ENCODE measurements at places on chromosomes 12 and 14. TPM values are rescaled to one million over a fixed set of nuclear protein-coding genes. Genes with fewer than 3 reads are reported as not detected.

Gene CMA1
- not detected for total RNA-seq

Gene RHOF
- 132 TPM for total RNA-seq

Gene WNT1
- 0.17 TPM for total RNA-seq

Gene FOXN3
- total RNA-seq: 92.2 TPM

Gene ADAMTS20
- total RNA-seq: not detected

Gene ZFHX2
- 1.0 TPM for total RNA-seq

Gene C14orf180
- not detected for total RNA-seq

GRCh38 chr12:47218191-47218654 is 138.5 kb upstream of the AMIGO2 start:
- H3K4me1 ChIP-seq: peaks cover 48% of the 10 kb centered on the region
- peak overlapping the region; percentile 95 for H3K27ac ChIP-seq
- H3K36me3 ChIP-seq: peaks cover 73% of the 10 kb centered on the region
- no peaks in the 10 kb centered on the region for H3K27me3 ChIP-seq
- peak; percentile 52 for DNase-seq

- H3K27me3 ChIP-seq: no peaks in the 10 kb centered on the region
- H3K4me1 ChIP-seq: no peaks in the 10 kb centered on the region
- H3K27ac ChIP-seq: no peak overlapping the region
Measured at GRCh38 chr12:59940631-59941342, 345.0 kb downstream of the SLC16A7 start.

GRCh38 chr14:73758392-73759182 is 44.4 kb upstream of the PNMA1 start:
- peaks cover 82% of the 10 kb centered on the region for H3K4me1 ChIP-seq
- no peaks in the 10 kb centered on the region for H3K27me3 ChIP-seq
- peak overlapping the region; percentile 90 for H3K4me3 ChIP-seq
- peak overlapping the region; percentile 95 for H3K27ac ChIP-seq
- peaks cover 39% of the 10 kb centered on the region for H3K36me3 ChIP-seq

- peaks cover 34% of the 10 kb centered on the region for H3K36me3 ChIP-seq
- H3K4me3 ChIP-seq: no peak overlapping the region
- no peak for DNase-seq
- H3K27ac ChIP-seq: no peak overlapping the region
- H3K27me3 ChIP-seq: no peaks in the 10 kb centered on the region
Measured at GRCh38 chr14:63960926-63961567, 108.2 kb downstream of the SYNE2 start.

DNA sequence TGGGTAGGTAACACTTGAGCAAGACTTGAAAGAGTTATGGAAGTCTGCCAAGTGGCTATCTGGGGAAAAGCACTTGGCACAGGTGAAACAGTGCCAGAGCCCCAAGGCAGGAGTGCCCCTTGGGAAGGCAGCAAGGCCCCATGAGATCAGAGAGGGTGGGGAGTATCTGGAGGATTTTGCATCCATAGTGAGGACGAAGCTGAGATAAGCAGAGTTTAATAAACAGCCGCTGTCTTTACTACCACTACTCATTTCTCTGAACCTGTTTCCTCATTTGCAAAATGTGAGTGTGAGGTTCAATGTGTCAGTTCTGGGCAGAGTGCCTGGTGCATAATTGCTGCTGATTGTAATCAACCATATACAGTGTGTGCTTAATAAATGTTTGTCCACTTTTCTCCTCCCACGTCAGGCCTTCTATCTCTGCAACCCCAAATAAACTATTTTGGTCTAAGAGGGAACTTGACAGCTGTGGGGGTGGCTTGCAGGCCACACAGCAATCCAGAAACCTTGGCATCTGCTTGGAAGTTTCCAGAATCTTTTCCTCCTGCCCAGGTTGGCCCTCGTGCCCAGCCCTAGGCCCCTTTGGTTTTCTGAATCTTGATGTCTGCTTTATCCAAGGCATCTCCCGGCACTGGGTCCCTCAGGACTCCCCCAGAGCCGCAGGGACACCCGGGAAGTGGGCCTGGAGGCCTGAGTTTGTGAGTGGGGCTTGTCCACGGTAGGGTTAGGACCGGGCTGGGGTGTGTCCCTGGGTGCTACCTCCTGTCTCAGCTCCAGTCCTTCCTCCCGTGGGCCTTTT is 4.5 kb downstream of the ABCB9 start:
- H3K4me1 ChIP-seq: peaks cover 10% of the 10 kb centered on the region
- no peaks in the 10 kb centered on the region for H3K36me3 ChIP-seq
- H3K4me3 ChIP-seq: no peak overlapping the region
- H3K27ac ChIP-seq: no peak overlapping the region
- H3K27me3 ChIP-seq: no peaks in the 10 kb centered on the region

- no peak overlapping the region for H3K4me3 ChIP-seq
- no peak overlapping the region for H3K27ac ChIP-seq
- no peaks in the 10 kb centered on the region for H3K36me3 ChIP-seq
- peaks cover 21% of the 10 kb centered on the region for H3K4me1 ChIP-seq
- DNase-seq: peak; percentile 56
Measured at GRCh38 chr12:75438059-75438754, 42.3 kb upstream of the GLIPR1 start.

- peak; percentile 93 for DNase-seq
- H3K4me1 ChIP-seq: peaks cover 25% of the 10 kb centered on the region
- H3K4me3 ChIP-seq: no peak within 1 kb of the TSS
- peaks cover 22% of the 10 kb centered on the region for H3K36me3 ChIP-seq
Measured at GRCh38 chr12:46268583-46269428, at the start of gene SLC38A1. Gene SLC38A1, minus strand, starts transcription at chr12:46269043. Its CDS starts 29,243 bp downstream, at chr12:46239800.

GRCh38 chr14:101097109-101097793 is 193.7 kb upstream of the RTL1 start:
- no peaks in the 10 kb centered on the region for H3K36me3 ChIP-seq
- H3K4me3 ChIP-seq: no peak overlapping the region
- H3K4me1 ChIP-seq: no peaks in the 10 kb centered on the region
- DNase-seq: no peak
- peaks cover 21% of the 10 kb centered on the region for H3K27me3 ChIP-seq
- no peak overlapping the region for H3K27ac ChIP-seq

- H3K27me3 ChIP-seq: no peaks in the 10 kb centered on the region
- peaks cover 23% of the 10 kb centered on the region for H3K4me1 ChIP-seq
- H3K4me3 ChIP-seq: no peak overlapping the region
- DNase-seq: no peak
- no peaks in the 10 kb centered on the region for H3K36me3 ChIP-seq
- H3K27ac ChIP-seq: no peak overlapping the region
Measured at GRCh38 chr12:120321382-120322202, 6.0 kb downstream of the PLA2G1B start.

GRCh38 chr12:107459641-107460040 is 226.0 kb upstream of the PWP1 start:
- H3K4me1 ChIP-seq: no peaks in the 10 kb centered on the region
- no peaks in the 10 kb centered on the region for H3K27me3 ChIP-seq
- no peak for DNase-seq
- no peak overlapping the region for H3K4me3 ChIP-seq

DNA sequence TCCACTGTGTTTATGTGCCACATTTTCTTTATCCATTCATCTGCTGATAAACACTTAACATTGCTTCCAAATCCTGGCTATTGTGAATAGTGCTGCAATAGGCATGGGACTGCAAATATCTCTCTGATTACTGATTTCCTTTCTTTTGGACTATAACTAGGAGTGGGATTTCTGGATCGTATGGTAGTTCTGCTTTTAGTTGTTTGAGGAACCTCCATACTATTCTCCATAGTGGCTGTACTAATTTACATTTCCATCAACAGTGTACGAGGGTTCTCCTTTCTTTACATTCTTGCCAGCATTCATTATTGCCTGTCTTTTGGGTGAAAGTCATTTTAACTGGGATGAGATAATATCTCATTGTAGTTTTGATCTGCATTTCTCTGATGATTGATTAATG is 47.6 kb downstream of the TAOK3 start:
- H3K4me1 ChIP-seq: peaks cover 5% of the 10 kb centered on the region
- H3K36me3 ChIP-seq: peaks cover 19% of the 10 kb centered on the region
- no peak for DNase-seq
- H3K27ac ChIP-seq: no peak overlapping the region
- H3K27me3 ChIP-seq: no peaks in the 10 kb centered on the region

DNA sequence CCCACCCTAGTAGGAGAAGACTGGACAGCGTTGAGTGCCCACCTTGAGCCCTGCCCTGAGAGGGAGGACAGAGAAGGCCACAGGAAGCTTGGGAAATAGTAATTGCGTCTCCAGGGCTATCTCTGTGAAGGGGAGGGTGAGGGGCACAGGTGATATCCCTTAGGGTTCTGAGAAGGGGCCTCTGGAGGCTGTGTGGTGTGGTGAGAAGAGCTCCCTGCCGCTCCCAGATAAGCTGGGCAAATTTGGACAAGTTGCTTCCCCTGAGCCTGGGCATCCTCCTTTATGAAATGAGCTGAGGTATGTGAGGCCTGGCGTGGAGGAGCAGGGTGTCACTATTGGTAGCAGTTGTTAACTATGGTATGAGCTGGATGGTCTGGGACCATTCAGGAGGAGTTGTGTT is 23.5 kb upstream of the LRP1-AS start:
- H3K4me3 ChIP-seq: no peak overlapping the region
- no peaks in the 10 kb centered on the region for H3K27me3 ChIP-seq
- H3K27ac ChIP-seq: no peak overlapping the region
- no peaks in the 10 kb centered on the region for H3K36me3 ChIP-seq

DNA sequence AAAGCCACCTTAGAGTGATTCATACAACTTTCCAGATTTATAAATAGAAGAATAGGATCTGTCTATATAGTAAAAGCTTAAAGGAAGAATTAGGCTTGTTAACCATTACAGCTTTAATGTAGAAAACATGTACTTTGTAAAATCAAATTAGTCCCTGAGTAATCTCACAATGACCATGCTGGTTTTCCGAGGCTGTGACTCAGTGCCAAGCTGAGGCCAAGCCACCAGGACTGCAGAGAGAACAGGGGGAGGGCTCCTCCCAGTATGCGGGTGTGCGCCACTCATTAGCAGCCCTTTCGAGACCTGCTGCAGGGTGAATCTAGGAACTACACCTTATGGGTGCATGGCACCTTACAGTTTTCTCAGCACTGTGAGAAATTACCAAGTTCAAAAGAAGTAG is 167.0 kb downstream of the EFCAB11 start:
- H3K4me1 ChIP-seq: no peaks in the 10 kb centered on the region
- no peak overlapping the region for H3K4me3 ChIP-seq
- H3K36me3 ChIP-seq: no peaks in the 10 kb centered on the region
- no peak overlapping the region for H3K27ac ChIP-seq
- H3K27me3 ChIP-seq: peaks cover 3% of the 10 kb centered on the region

- H3K27me3 ChIP-seq: no peaks in the 10 kb centered on the region
- peaks cover 18% of the 10 kb centered on the region for H3K36me3 ChIP-seq
- H3K4me1 ChIP-seq: peaks cover 61% of the 10 kb centered on the region
- H3K4me3 ChIP-seq: peak overlapping the region; percentile 87
- H3K27ac ChIP-seq: peak overlapping the region; percentile 95
Measured at GRCh38 chr14:73785834-73786635, 65.6 kb upstream of the PTGR2 start.

GRCh38 chr12:128267131-128267622 is at the start of gene TMEM132C:
Gene TMEM132C, plus strand, starts transcription at chr12:128267170. Its CDS starts 233 bp downstream, at chr12:128267403.
- no peak within 1 kb of the TSS for H3K4me3 ChIP-seq
- no peaks in the 10 kb centered on the region for H3K4me1 ChIP-seq
- no peaks in the 10 kb centered on the region for H3K36me3 ChIP-seq
- H3K27ac ChIP-seq: no peak within 1 kb of the TSS

DNA sequence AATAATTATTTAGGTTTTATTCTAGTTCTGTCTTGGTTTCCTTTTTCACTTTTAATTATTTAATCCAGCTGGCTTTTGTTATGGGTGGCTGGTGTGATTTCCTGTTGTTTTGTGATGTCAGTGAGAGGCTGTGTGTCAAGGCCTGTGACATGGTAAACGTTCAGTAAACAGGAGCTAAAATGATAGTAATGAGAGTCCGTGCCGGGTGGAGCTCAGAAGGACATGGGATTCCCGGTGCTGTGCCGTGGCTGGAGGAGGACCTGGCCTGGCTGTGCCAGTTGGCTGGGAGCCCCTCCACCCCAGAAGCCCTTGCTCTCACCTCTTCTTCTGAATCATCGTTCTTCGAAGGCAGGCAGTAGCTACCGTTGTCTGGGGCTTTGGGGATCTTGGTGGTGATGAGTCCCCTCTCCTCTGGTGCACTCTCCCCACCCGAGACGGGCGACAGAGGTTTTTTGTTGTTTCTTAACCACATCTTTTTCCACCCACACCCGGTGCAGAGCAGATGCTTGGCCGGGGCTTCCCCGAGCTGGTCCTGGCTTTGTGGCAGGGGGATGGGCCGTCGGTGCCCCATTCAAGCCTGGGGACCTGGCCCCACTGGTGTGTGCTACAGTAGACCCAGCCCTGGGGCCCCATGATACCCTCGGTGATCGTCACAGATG is 29.1 kb downstream of the SH2B3 start:
- H3K36me3 ChIP-seq: peaks cover 37% of the 10 kb centered on the region
- peak overlapping the region; percentile 98 for H3K27ac ChIP-seq
- H3K4me1 ChIP-seq: peaks cover 93% of the 10 kb centered on the region
- H3K27me3 ChIP-seq: no peaks in the 10 kb centered on the region
- peak overlapping the region; percentile 64 for H3K4me3 ChIP-seq
- DNase-seq: peak; percentile 88

DNA sequence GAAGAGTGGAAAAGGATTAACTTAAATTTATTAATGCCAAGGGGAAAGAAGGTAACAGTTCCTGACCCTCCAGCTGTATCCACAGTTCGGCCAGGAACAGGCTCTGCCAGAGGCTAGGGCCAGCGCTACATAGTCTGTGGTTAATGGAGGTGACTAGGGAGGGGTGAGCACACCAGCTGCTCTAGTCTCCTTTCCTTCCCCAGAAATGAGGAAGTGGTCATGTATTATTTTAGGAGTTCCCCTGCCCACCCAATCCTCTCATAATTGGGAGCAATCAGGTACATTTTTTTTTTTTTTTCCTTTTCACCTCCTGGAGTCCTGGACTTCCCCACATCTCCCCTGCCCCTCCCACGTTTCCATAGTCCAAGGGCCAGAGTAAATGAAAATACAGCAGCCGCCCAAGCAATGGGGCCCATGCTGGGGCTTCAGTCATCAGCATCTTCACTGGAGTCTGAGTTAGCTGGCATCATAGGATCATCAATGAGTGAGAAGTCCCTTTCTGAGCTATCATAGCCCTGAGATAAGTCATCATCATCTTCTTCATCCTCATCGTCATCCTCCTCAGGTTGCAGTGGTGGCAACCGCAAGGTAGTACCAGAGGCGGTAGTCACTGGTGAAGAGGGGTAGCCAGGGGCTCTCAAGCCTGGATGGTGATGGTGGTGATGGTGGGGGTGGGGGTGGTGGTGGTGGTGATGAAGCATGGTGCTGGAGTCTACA is 1.5 kb upstream of the SUPT16H start:
- no peak for DNase-seq
- H3K27ac ChIP-seq: peak overlapping the region; percentile 99
- peak overlapping the region; percentile 87 for H3K4me3 ChIP-seq

DNA sequence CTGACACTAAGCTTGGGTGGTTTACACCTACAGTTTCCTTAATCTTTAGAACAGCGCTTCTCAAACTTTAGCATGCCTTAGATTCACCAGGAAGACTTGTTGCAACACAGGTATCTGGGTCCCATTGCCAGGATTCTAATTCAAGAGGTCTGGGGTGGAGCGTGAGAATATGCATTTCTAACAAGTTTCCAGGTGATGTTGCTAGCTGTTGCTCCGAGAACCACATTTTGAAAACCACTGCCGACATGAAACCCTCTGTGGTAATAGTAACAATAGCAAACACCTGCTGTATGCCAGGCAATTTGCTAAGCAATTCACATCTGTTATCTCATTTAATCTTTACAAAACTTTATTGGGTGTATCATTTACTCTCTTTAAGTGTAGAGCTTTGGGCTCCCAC is 58.6 kb downstream of the TRHDE start:
- no peak overlapping the region for H3K27ac ChIP-seq
- H3K27me3 ChIP-seq: no peaks in the 10 kb centered on the region
- no peak overlapping the region for H3K4me3 ChIP-seq
- no peak for DNase-seq
- no peaks in the 10 kb centered on the region for H3K36me3 ChIP-seq
